ENCODE measurements at places on chromosomes 7 and 10.
A peak's percentile ranks its signal among the peaks of the same experiment; 100 is the strongest.

DNA sequence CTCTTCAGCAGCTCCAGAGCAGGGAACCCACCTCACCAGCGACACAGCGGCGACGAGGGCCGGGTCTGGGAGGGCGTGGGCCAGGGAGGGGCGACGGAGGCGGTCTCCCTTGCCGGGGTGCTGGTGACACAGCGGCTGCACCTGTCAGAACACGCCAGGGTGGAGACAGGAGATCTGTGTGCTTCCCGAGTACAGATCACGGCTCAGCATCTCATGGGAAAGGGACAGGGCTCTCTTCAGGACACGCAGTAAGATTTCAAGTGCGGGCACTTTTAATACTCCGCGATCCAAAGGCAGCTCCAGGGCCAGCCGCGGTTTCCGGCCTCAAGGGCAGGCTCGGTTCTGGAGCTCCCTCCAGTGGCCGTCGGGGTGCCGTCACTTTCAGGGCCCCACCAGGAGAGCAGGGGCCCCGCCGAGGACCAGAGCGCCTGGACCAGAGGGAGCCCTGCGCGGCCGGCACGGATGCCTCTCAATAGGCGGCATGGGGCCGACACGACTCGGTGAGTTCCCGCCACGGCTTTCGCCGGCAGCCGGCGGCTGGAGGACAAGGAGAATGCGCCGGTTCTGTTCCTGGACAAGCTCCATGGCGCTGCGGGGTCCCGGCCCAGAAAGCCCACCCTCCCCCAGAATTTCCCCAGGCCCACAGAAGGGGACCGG, 21.4 kb downstream of the GPR146 start:
- DNase-seq: peak; percentile 72

- DNase-seq: peak; percentile 13
Observed at GRCh38 chr10:14184841-14185315, 145.8 kb downstream of the FRMD4A start.

DNA sequence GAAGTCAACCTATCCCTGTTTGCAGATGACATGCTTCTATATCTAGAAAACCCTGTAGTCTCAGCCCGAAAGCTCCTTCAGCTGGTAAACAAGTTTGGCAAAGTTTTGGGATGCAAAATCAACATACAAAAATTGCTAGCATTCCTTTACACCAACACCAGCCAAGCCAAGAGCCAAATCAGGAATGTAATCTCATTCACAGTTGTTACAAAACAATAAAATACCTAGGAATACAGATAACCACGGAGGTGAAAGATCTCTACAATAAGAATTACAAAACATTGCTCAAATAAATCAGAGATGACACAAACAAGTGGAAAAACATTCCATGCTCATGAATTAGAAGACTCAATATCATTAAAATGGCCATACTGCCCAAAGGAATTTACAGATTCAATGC, 50.4 kb upstream of the ZNF365 start:
- no peak for DNase-seq

GRCh38 chr7:115019882-115020605, 98.2 kb downstream of the MDFIC start:
- DNase-seq: no peak

- no peak for DNase-seq
Observed at GRCh38 chr10:3949711-3950110, 164.7 kb upstream of the KLF6 start.

GRCh38 chr10:76025124-76025477, 593.7 kb downstream of the LRMDA start:
- DNase-seq: no peak

- DNase-seq: no peak
Observed at GRCh38 chr10:72173619-72174296, 42.1 kb upstream of the ANAPC16 start.

GRCh38 chr7:21910253-21910652, 35.4 kb downstream of the CDCA7L start:
- DNase-seq: no peak

- DNase-seq: no peak
Observed at GRCh38 chr10:74813381-74814259, 12.8 kb upstream of the KAT6B start.

DNA sequence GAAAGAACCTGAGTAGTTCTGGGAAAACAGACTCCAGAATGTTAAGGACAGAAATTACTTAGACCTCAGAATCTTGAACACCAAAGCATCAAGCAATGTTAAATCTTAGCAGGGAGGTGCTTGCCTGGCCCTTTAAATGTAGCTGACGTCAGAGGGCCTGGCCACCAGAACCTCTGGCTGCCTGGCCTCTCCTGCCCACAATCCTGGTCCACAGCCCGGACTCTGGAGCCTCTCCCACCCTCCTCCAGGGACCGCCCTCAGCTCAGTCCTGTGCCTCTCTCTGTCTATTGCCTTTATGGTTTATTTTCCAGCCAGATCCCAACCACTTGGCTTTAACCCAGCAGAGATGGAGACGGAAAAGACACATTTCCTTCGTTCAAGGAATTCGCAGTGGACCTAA, 42.2 kb upstream of the EGR2 start:
- no peak for DNase-seq

- no peak for DNase-seq
Observed at GRCh38 chr10:83199374-83199773, 939.9 kb upstream of the GHITM start.

- no peak for DNase-seq
Observed at GRCh38 chr7:154867068-154867467, 135.9 kb downstream of the PAXIP1 start.

DNA sequence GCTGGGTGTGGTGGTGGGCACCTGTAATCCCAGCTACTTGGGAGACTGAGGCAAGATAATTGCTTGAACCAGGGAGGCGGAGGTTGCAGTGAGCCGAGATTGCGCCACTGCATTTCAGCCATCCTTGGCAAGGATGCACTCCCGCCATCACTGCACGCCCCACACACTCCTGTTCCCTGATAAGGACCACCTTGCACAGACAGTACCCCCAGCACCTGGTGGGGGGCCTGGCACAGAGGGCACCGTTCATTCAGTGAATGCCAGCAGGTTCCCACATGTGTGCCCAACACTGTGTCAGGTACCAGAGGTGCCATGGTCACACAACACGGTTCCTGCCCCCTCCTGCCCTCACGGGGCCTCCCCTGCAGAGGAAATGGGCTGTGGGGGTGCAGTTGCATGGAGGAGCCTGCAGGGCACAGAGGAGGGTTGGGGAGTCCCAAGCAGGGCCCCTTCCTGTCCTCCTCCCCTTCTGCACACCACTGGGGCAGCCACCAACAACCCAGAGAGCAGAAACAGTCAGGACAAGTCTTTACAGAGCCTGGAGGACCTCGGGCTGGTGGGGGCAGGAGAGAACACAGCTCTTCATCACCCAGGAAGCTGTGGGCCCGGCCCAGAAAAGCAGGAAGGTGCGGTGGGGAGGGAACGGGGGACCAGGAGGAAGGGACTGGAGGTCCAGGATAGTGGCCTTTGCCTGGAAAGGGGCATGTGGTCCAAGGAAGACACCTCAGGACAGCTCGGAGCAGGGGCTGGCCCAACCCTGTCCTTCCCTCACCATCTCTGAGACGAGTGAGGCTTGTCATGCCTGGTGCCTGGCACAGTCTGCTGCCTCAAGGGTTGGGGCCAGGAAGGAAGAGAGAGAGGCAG, 7.1 kb downstream of the CRYGN start:
- peak; percentile 40 for DNase-seq

DNA sequence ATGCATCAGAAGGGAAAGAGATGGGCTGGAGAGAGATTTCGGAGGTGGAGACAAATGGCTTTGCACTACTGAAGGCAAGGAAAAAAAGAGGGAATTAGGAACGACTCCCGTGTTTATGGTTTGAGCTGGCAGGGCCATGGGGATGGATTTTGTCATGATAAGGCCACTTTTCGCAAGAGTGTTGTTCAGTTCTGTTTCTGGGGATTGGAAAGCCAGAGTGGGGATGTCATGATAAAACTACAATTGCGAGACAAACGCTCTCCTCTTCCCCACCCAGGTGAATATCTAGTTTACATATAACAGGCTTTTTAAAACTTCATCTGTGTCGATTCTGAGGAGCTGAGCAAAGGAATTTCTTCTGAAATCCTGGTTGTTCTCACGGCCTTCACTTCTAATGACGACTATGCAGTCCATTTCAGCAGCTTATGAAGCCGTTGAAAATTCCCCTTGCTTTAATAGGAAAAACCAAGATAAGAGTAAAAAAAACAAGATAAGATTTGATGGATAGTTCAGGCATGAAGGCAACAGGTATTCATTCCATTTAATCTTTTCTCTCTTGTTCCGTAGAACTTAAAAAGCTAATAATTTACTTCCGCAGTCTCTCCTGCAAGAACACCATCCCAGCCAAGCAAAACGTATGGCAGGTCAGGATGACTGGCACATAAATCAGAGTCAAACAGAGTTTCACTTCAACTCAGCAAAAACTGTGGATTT, 245.6 kb upstream of the PITRM1 start:
- no peak for DNase-seq

GRCh38 chr7:22972207-22972606, 41.7 kb downstream of the HYCC1 start:
- no peak for DNase-seq

- no peak for DNase-seq
Observed at GRCh38 chr10:132644527-132645246, 107.1 kb downstream of the INPP5A start.

GRCh38 chr7:156753630-156754029, 113.1 kb downstream of the RNF32 start:
- no peak for DNase-seq

- DNase-seq: no peak
Observed at GRCh38 chr10:48511066-48511874, 93.6 kb downstream of the ARHGAP22 start.

DNA sequence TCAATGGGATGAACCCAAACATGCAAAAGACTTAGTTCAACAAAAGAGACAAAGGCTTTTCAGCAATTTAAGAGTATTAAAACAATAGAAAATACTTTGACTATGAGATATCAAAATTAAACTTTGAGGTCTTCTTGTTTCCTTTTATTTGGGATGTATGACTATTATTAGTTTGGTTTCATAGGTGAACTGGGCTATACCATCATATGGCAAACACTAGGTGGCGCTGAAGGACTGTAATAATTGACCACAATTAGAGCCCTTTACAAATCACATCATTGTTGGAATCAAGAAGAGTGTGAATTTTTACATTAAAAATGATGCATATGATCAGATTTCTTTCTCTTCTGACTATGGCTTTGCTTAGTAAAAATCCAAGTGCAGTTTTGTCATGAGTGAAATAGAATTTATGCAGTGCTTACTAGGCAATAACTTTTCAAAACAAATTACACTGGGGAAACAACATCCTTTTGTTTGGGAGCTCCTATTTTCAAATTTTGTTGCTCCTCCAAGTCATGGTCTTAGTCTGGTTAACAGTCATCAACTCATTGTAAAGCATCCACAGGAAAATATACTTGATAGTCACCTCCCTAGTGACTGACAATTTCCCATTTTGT, 14.7 kb upstream of the NXPH1 start:
- DNase-seq: peak; percentile 34

- DNase-seq: no peak
Observed at GRCh38 chr10:17235136-17235535, 7.1 kb downstream of the VIM start.

- DNase-seq: no peak
Observed at GRCh38 chr10:120981601-120982391, 130.6 kb downstream of the WDR11 start.

DNA sequence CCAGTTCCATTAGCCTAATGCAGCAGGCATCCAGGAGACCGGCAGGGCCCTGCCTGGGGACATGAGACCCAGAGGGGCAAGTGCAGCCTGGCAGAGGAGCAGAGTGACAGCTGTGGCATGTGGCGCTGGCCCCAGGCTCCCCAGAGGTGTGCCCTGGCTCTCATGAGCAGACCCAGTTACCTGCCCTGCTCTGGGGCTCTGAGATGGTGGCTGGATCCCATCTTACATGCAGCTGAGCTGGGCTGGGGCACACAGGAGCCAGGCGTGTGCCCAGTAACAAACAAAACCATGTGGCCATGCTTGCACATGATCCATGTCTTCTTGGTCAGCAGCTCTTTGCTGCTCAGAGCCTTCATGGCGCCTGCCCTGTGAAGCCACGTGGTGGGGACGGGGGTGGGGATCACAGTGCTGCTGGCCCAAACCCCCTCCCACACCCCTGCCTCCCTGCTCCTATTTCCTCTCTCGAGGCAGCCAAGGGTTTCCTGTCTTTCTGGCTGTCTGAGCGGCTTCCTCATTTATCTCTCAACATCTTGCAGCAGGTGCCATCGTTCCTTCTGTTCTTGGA, 40.3 kb upstream of the GTF2I start:
- DNase-seq: no peak

GRCh38 chr7:19916046-19916445, 142.6 kb upstream of the TMEM196 start:
- DNase-seq: no peak

GRCh38 chr7:39623047-39623731, at the start of gene RALA:
Gene RALA, plus strand, starts transcription at chr7:39623572. Its CDS starts 63,096 bp downstream, at chr7:39686668.
- DNase-seq: peak; percentile 88

DNA sequence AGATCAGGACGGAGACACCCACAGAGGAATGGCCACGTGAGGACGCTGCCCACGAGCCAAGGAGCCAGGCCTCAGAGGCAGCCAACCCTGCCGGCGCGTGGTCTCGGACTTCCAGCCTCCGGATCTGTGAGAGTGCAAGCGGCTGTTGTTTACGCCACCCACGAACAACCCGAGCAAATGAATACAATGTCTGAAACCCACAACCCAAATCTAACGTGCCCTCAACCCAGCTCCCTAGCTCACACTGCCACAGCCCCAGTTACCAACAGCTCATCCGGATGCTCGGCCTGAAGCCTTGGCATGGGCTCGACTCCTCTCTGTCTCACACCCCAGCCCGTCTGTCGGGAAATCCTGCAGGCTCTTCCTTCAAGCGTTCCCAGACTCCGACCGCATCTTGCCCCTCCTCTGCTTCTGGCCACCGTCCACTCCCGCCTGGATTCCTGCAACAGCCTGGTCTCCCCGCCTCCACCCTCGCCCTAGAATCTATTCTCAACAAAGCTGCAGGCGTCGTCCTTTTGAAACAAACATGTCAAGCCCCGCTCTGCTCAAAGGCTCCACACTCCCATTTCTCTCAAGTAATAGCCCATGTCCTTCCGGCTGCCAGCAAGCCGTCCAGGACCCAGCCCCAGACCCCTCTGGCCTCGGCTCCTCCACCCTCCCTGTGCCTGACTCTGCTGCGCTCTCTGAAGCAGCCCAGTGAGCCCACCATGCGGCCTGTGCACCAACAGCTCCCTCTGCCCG, 35.3 kb downstream of the STK32C start:
- no peak for DNase-seq

- peak; percentile 62 for DNase-seq
Observed at GRCh38 chr10:11270135-11270857, 252.6 kb downstream of the CELF2 start.

- DNase-seq: no peak
Observed at GRCh38 chr10:29751240-29751639, 116.5 kb upstream of the SVIL start.

DNA sequence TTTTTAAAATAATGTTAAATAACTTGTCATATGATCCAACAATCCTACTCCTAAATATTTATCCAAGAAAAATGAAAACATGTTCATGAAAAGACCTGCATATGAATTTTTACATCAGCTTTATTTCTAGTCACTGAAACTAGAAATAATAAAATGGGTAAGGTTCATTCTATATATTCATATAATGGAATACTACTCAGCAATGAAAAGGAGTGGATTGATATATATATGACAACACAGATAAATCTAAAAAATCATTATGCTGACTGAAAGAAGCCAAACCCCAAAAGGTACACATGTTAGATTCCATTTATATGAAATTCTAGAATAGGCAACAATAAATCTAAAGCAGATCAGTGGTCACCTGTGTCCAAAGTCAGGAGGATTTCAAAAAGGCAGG, 84.9 kb upstream of the PCBD1 start:
- no peak for DNase-seq

GRCh38 chr7:156004265-156005201, 192.3 kb upstream of the SHH start:
- DNase-seq: no peak

- no peak for DNase-seq
Observed at GRCh38 chr10:109973326-109973829, 34.4 kb upstream of the ADD3 start.

All from activated T-cell treated with anti-CD3 and anti-CD28 coated beads for 24 hours (primary cell).